ENCODE measurements at places on chromosomes 7 and 10. TPM values are rescaled to one million over a fixed set of nuclear protein-coding genes. Genes with fewer than 3 reads are reported as not detected.

INMT gene
- not detected for total RNA-seq

CDH23 gene
- 4.7 TPM for total RNA-seq

PAX2 gene
- total RNA-seq = not detected

CLDN3 gene
- not detected for total RNA-seq

- H3K4me3 ChIP-seq = no peak overlapping the region
- no peaks in the 10 kb centered on the region for H3K36me3 ChIP-seq
- no peak overlapping the region for H3K27ac ChIP-seq
- peaks cover 29% of the 10 kb centered on the region for H3K27me3 ChIP-seq
- DNase-seq = no peak
- peaks cover 3% of the 10 kb centered on the region for H3K4me1 ChIP-seq
Measured at GRCh38 chr7:159142199-159142598, 2.5 kb downstream of the VIPR2 start.

- H3K27me3 ChIP-seq = no peaks in the 10 kb centered on the region
- H3K4me1 ChIP-seq = no peaks in the 10 kb centered on the region
Measured at GRCh38 chr7:94687810-94688209, 31.9 kb upstream of the SGCE start.

GRCh38 chr10:98416606-98417388 lies 1.8 kb upstream of the PYROXD2 start:
- H3K36me3 ChIP-seq = peaks cover 11% of the 10 kb centered on the region
- H3K27me3 ChIP-seq = no peaks in the 10 kb centered on the region
- no peak overlapping the region for H3K27ac ChIP-seq
- no peak overlapping the region for H3K4me3 ChIP-seq
- DNase-seq = no peak

- no peak overlapping the region for H3K4me3 ChIP-seq
- no peak overlapping the region for H3K27ac ChIP-seq
- H3K36me3 ChIP-seq = no peaks in the 10 kb centered on the region
- DNase-seq = no peak
- no peaks in the 10 kb centered on the region for H3K4me1 ChIP-seq
Measured at GRCh38 chr7:46963719-46964118, 618.2 kb downstream of the TNS3 start.

GRCh38 chr10:7715515-7715914 lies 12.4 kb downstream of the ITIH2 start:
- H3K4me1 ChIP-seq = peaks cover 23% of the 10 kb centered on the region
- H3K36me3 ChIP-seq = no peaks in the 10 kb centered on the region
- peaks cover 18% of the 10 kb centered on the region for H3K27me3 ChIP-seq

DNA sequence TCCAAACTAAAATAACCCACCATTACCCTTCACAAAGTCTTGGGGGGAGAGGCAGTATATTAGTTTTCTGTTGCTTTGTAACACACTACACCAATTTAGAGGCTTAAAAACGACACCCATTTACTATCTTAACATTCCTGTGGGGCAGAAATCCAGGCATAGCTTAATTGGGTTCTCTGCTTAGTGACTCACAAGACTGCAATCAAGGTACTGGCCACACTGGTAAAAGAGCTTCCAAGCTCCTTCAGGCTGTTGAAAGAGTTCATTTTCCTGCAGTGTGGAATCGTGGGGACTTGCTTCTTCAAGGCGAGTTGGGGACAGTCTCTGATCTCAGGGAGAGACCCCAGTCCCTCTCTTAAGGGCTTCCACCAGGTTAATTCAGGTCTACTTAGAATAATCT lies 139.1 kb downstream of the XPNPEP1 start:
- H3K27me3 ChIP-seq = peaks cover 12% of the 10 kb centered on the region
- DNase-seq = no peak
- no peak overlapping the region for H3K4me3 ChIP-seq
- no peaks in the 10 kb centered on the region for H3K4me1 ChIP-seq

Data from activated CD8-positive, alpha-beta T cell treated with anti-CD3 and anti-CD28 coated beads, Interleukin-2, amount 10 ng/mL, durations not matched to agents 7 days and 5 days (primary cell).